Putamen (tissue), 1 donor: ENCODE measurements at places on chromosomes 5 and 9.

GRCh38 chr9:132783006-132783405 is 95.1 kb downstream of the AK8 start:
- DNase-seq, result no peak

- no peak for DNase-seq
These were observed 111.9 kb downstream of the MTRR start for GRCh38 chr5:7980881-7981280.

- no peak for DNase-seq
These were observed 277.6 kb downstream of the TMEM38B start for GRCh38 chr9:105971986-105972385.

DNA sequence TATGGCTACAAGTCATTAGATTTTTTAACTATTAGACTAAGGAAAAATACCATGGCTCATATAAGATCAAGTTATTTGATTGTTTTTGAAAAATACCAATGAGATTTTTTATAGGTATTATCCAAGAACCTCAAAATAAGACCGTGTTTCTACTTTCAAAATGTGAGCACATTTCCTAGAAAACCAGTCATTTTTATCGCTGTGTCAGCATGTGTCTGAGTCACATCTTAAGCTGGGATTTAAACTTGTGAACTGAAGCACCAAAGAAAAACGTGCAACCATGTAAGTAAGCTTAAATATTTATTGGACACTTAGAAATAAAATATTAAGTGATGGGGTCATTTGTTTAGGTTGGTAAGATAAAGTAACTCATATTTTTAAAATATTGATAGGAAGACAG is 1676.0 kb upstream of the NUDT12 start:
- DNase-seq, result no peak

DNA sequence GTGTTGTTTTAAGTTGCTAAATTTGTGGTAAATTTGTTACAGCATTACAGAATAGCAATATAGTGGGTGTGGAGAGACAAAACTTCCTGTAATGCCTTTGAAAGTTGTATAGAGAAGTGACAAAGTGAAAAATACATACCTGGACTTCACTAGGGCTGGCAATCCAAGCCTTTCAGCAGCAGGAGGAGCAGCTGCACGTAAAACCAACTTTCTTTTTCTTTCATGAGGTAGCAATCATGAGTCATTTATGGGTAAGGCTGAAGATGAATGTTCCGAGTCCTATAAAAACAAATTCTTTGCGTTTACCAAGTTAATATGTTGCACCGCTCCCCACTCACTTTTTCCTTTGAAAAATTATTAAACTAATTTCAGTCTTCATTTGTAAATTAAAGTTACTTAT is 1138.2 kb downstream of the TAF11L14 start:
- DNase-seq, result no peak

- no peak for DNase-seq
These were observed 27.2 kb downstream of the ANXA6 start for GRCh38 chr5:151130235-151130921.

DNA sequence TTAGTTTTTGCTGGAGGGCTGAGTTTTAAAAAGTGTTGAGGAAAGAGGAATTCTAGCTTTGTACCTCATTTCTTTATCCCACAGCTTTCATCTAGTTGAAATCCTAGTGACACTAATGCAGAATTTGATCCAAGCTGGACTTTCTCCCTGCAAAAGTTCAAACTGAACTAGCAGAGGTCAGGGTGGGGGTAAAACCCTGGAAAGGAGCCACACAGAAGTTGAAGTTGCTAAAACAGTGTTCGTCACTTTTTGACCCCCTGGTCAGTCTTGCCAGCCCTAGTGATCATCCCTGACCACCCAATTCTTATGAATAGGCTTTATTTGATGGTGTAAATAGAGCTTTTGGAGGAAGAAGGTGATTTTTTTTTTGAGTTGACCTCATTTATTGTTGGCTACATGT is 390.4 kb downstream of the TMEM38B start:
- no peak for DNase-seq

DNA sequence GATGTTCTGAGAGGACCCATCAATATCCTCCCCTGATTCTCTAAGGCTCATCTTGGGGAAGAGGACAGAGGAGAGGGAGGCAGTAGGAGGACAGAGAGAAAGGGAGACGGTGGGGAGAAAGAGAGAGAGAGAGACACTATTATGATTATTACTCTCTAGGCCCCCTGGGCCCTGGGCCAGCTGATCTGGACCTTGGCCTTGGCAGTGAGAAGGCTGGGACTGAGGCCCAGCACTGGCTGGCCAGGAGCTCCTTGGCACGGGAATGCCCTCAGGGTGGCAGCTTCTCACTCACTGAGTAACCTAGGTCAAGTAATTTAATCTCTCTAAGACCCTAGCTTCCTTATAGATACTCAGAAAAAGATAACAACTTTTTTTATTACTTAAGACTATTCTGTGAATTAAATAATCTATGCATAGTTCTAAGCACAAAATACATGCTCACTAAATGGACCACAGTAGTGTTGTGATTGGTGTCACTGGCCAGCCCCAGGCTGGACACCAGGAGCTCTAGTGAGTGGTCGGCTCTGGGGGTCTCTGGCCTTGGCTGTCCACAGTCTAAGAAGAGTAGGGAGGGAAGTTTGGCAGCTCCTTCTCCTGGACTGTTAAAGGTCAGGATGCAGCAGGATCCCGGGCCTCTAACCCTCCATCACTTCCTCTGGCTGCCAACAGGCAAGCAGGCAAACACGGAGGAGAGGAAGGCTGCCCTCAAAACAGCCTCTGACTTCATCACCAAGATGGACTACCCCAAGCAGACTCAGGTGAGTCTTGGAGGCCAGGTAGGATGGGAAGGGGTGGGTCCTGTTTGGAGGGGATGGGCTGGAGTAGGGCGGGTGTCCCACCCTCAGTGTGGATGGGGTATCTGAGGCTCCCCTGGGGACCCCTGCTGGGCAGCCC is 50.0 kb downstream of the GSN start:
- no peak for DNase-seq

- no peak for DNase-seq
These were observed 246.5 kb downstream of the PCSK5 start for GRCh38 chr9:76136986-76137385.

DNA sequence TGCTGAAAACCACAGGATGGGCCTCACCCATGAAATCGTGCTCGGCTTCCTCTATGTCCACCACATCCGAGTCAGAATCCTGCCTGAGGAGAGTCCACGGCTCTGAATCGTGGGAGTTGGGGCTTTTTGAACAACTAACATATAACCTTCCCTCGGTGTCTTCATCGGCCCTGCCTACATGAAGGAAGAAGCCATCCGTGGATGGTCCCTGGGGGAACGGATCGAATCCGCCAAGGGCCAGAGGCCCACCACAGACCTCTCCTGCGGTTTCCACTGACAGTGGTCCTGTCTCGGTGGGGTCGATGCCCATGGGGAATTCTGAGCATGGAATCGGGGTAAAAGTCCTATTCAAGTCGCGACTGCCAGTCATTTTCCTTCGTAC is 85.0 kb downstream of the CAMSAP1 start:
- no peak for DNase-seq

- no peak for DNase-seq
These were observed 21.5 kb downstream of the XPA start for GRCh38 chr9:97675655-97676054.

DNA sequence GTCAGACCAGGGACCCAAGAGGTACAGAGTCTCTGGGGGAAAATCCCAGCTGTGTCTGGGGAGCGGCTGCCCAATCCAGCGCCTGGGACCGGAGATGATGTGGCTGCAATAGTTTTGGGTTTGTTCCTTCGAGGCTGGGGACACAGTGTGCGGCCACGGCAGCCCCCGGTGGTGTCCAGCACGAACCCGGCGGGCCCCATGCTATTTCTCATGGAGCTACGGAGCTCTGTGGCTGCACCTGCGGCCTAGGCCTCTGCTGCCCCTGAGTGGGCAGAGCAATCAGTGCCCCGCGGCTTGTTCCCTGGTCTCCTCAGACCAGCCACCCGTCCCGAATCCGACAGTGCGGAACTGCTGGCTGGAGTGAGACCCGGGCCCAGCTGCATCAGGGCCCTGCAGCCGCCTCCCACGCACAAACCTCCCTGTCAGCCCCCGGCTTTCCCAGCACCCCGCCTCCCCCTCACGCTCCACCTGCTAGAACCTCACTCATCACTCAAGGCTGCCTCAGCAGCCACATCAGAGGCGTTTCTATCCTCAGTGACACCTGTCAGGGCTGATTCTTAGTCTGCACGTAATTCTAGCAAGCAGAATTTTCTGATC is 29.0 kb downstream of the SARDH start:
- peak; percentile 67 for DNase-seq

GRCh38 chr5:93360436-93361088 is 220.5 kb downstream of the NR2F1-AS1 start:
- DNase-seq, result no peak

GRCh38 chr5:149940077-149940574 is 4.5 kb downstream of the PDE6A start:
- DNase-seq, result no peak

- no peak for DNase-seq
These were observed 80.6 kb upstream of the MEGF10 start for GRCh38 chr5:127210042-127210441.

DNA sequence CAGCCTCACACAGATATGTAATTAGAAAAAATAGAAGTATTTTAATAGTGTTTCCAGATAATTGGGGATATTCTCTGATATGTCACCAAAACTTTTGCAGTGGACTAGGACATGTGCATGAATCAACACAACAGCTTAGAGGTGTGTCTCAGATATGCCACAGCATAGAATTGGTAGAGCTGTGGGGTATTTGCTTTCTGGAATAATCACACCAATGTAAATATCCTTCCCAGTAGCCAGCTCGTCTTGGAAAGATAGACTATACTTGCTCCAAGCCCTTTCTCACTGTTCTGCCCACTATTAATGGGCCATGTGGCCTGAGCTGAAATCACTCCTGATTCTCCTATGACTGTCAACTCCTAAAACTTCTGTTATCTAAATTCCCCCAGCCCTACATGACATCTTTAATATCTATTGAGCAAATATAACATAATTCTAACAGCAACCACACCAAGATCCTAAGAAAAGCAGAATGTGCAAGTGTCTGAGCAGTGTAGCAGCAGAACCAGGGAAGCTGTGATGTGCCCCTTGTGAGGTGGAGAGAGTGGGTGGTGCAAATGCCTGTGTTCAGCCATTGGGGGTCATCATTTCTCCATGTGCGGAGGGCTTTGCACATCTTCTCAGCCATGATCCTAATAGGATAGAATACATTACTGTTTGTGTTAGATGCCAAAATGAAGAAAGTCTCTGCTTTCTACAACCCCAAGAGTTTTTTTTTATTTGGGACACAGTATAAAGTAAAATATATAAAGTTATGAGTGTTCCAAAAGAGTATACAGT is 65.0 kb downstream of the MELK start:
- DNase-seq, result no peak

DNA sequence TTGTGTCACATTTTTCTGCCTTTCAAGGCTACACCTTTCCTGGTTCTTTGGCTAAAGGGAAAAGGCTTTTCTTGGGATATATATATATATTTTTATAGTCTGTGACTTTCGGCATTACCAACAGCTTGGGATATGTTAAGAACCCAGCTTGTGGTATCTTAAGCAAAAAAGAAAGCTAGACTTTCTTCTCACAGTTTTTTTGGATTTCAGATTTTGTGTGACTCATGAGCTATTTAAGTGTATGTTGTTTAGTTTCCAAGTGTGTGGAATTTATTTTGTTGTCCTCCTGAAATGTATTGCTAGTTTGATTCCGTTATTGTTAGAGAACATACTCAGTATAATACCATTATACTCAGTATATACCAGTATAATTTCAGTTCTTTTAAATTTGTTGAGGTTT is 64.8 kb downstream of the ERCC6L2 start:
- DNase-seq, result no peak

DNA sequence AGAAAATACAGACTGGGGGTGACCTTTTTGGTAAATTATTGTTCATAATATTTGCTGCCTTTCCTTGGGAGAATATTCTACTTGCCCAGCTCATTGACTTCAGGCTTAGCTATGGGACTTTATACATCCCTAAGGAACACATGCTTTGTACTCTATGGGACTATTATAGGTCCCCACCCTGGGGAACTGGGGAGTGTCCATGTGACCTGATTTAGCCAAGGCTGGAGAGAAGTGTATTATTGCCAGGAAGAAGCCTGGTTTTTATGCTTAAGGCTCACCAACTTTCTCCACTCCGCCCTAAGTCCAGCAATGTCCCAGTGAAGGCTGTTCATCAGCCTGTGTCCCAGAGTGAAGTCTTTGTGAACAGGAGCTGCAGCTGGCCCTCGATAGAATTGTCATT is 16.6 kb upstream of the DRD1 start:
- no peak for DNase-seq

DNA sequence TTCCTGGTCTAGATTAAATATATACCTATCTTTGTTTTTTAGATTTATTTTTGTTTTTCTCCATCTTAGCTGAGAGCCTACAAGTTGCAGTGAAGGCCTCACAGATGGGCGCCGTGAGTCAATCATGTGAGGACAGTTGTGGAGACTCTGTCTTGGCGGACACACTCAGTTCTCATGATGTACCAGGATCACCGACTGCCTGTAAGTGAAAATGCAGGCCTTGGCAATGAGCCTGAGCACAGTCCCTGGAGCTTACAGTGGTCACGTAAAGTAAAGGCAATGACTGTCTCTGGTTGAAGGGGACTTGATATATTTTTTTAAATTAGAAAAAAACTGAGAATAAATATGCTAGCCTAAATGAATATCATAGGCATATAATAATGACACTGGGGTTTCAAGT is 271.9 kb downstream of the ARHGEF28 start:
- no peak for DNase-seq

GRCh38 chr9:16052146-16052545 is 499.3 kb downstream of the CCDC171 start:
- no peak for DNase-seq

DNA sequence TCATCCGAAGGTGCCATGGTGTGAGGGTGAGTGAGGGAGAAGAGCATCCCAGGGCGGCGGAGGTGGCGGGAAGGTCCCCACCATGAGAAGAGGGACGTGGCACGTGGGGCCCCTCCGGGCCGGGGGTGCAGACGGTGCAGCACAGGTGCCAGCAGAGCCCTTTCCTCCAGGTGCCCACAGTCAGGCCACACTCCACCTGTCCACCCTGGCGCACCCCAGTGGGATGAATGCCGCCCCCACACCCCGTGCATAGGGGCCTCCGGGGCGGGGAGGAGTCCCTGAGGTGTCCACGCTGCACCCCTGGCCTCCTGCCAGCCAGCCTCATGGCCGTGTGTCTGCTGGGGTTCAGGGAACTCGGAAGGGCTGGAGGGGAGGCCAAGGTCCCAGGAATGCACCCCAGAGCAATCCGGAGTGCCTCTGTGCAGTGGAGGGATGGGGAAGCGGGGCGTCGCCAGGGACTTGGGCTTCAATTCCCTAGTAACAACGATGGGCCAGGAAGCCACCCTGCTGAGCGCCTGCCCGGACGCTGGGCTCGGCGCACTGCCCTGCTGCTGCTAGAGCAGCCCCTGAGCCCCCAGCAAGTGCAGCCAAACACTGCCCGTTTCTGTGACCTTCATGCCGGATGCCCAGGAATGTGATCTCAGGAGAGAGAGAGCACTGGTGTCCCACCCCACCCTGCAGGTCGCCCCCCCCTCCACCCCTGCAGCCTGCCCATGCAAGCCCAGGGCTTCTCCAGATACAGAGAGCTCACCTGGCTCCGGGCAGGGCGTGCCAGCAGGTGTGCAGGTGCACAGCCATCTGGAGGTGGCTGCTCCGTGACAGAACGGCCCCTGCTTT is 8.8 kb upstream of the NACC2 start:
- no peak for DNase-seq
